ENCODE measurements at places on chromosomes 7 and 10. TPM values are rescaled to one million over a fixed set of nuclear protein-coding genes. Genes with fewer than 3 reads are reported as not detected.

DNA sequence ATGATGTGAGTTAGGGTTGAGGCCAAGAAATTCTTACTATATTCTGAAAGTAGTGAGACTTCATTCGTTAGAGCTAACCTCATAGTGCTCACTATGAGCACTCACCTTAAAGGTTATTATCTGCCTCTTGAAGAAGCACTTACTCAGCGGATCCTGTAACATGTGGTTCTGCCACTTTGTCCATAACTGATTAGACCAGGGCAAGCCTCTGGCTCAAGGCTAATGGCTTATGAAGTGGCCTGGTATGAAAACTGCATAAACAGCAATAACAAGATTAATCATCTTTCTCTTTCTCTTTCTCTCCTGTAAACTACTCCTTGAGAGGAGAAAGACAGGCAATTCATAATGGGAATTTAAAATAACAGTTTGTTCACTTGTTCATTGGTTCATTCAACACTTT, 82.8 kb downstream of the MAPK8 start:
- DNase-seq: no peak

GRCh38 chr10:28570598-28570997, 37.7 kb downstream of the WAC start:
- no peak for DNase-seq

DNA sequence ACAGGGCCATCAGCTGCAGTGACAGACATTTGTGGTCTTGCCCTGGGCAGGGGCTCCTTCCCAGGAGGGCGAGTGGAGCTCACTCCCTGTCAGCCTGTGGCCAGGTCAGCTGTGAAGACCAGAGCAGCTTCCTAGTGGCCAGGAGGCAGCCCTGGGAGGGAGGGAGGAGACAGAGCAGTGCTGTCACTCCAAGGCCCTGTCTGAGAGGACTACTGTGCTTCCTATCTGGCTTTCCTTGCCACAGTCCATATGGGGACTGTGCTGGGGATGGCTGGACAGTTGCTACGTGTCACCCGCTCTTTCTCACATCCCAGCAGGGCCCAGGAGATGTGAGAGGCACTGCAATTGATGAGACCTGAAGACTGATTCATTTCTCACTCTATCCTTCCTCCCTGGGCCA, 15.2 kb upstream of the ADCYAP1R1 start:
- no peak for DNase-seq

DNA sequence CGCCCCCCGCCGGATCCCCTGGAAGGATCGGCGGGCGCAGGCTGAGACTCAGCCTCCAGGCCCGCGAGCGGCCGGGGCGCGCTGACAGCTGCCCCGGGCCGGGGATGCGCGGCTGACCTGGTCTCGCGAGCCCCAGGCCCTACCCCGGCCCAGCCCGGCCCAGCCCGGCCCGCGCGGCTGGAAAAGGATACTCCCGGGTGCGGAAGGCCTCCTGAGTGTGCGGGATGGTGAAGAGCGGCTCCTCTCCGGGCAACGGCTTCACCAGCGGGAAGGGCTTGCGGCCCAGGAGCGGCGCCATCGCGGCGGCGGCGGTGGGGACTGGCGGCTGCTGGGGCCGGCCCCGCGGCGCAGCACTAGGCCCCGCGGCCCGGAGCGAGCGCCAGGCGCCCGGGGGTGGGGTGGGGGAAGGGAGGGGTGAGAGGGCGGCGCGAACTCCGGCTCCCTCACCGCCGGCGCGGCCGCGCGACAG, 423 bp downstream of the BAZ1B start:
- no peak for DNase-seq

GRCh38 chr7:143811-144453, 48.4 kb upstream of the FAM20C start:
- DNase-seq: no peak

The HOXA3 gene
- total RNA-seq: 1.8 TPM

DNA sequence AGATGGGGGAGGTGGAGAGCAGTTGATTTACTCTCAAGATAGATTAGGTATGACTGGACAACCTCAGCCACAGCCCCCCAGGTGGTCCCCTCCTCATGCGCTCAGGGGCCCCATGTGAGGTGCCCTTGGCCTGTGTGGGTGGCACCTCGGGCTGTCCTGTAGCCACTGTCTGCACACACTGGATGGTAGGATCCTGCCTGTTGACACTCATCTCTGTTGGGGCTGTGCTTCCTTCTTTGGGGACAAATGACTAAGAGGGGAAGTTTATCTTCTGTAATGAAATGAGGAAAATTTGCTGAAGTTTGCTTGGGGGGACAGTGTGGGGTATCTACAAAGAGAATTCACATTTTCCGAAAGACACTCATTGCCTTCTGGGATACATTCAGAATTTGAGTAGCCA, 53.6 kb upstream of the ANTXRL start:
- DNase-seq: no peak

The TET1 gene
- total RNA-seq: 1.9 TPM

- peak; percentile 61 for DNase-seq
Measured at GRCh38 chr7:155412416-155413253, 45.3 kb upstream of the EN2 start.

The ADAP1 gene
- total RNA-seq: 3.5 TPM

DNA sequence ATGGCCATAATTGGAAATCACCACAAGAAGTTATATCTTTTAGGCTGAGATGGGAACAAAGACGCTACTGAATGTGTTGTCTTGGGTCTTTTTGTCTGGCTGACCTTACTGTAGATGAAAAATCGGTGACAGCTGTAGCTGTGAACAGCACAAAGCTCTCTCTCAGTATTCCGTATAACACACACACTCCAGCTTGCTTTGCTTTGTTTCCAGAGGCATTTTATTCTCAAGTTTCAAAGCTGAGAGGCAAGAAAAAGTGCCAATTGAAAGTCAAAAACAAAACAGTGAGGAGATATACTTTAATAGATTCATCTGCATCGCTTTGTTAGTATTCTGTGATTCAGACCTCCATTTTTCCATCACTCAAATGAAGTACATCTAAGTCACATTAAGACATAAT, 39.6 kb upstream of the CABCOCO1 start:
- DNase-seq: no peak

DNA sequence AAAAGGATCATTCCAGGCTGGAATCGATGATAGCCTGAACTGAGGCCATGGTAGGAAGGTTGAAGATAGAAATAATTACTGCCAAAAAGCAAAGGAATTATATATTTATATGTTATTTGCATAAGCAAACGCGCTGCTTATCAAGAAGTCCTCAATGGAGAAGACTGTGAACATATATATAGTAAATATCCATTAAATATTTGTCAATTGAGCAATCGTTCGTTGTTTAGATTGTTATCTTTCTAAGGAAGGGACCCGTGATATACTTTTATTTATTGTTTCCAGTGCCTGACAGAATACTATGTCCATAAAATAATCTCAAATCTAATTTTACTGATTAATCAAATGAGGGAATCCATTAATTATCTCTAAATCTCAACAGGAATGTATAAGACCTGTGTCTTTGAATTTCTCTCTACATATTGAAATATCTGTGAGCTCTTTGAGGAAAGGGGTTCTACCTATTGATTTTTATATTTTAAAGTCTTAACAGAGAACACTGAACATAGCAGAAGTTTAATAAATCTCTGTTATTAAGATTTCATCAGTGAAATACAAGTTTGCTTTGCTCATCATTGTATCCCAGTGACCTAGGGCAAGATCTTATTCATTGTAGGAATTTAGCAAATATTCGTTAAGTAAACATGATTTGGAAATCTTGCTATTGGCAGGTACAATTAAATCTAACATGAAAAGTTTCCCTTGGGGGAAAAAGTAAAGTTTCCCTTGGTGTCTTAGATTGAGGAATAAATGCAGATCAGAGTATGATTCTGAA, 12.0 kb upstream of the HERC4 start:
- DNase-seq: no peak

DNA sequence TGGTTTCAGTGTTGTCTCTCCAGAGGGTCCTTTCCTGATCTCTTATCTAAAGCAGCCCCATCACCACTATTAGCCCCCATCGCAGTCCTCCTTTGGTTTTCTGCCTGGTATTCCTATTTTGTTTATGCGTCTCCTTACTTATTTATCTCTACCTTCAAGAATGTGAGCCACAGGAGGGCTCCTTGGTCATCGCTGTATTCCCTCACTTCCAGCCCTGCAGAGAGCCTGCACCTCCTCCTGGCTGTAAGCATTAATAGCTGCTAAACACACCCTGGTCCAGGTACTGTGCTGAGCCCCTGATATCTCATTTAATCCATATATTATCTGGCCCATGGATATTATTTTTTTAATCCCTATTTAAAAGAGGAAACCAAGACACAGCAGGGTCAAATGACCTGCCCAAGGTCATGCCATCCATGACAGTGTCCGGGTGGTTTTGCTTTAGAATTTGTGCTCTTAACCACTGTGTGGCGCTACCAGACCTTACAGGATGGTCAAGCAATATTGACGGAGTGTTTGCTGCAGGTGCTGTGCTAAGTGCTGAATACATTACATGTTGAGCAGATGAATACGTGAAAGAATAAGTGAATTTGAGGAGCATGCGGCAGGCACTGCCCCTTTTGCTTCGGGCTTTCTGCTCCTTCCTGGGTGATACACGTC, 227.2 kb downstream of the ADAM12 start:
- DNase-seq: peak; percentile 48

The ZNF804B gene
- total RNA-seq: not detected

GRCh38 chr10:52040486-52040885, 273.6 kb upstream of the DKK1 start:
- DNase-seq: no peak

The VOPP1 gene
- 88.2 TPM for total RNA-seq

DNA sequence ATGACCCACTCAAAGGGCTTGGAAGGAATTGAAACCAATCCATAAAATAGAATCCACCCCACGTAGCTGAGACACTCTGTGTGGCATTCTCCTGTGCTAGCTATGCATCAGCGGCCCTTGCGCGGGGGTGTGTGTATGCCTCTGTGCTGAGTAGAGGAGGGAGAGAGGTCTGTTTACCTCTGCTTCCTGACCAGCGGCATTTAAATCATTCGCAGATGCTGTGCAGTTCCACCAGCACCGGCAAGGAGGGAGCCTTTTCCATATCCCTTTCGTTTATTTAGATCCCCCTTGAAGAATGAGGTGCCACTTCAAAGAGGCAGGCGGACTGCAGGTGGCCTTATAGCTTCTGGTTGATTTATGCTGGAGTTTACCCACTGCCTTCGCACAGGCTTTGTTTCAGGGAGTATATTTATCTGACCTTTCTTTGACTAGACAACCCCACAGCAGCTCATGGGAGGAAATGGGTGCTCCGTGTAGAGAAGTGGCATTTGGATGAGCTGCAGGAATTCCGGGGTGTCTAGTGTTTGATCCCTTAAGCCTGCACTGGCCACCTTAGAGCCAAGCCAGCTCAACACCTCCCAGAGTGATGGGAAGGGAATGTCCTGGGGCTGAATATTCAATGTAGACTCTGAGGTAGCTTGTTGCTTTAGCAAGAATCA, 11.4 kb downstream of the C10orf53 start:
- no peak for DNase-seq

GRCh38 chr7:98831641-98832221, 38.1 kb downstream of the TMEM130 start:
- DNase-seq: no peak

- DNase-seq: peak; percentile 38
Measured at GRCh38 chr10:79202188-79203013, 133.6 kb downstream of the ZMIZ1 start.

GRCh38 chr7:147731311-147731710, 859.3 kb upstream of the C7orf33 start:
- DNase-seq: no peak

The EGR2 gene
- total RNA-seq: not detected

The CYP3A4 gene
- not detected for total RNA-seq

The FMC1 gene
- 13.6 TPM for total RNA-seq

GRCh38 chr7:96284835-96285234, 37.1 kb downstream of the SLC25A13 start:
- no peak for DNase-seq

- DNase-seq: no peak
Measured at GRCh38 chr7:35037211-35037525, at the start of gene DPY19L1. DPY19L1 (minus strand) TSS chr7:35037485; CDS start chr7:35037394, 91 bp downstream.

DNA sequence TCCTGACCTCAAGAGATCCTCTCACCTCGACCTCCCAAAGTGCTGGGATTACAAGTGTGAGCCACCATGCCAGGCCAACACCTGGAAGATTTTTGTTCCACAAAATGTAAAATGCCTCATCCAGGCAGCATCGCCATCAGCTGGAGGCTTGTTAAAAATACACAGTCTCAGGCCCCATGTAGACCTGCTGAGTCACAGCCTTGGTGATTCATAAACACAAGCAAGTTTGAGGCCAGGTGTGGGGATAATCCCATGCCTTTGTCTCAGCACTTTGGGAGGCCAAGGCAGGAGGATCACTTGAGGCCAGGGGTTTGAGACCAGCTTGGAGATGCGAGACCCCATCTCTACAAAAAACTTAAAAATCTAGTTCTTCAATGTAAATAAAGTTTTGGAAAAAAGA, 49.1 kb upstream of the FOXK1 start:
- DNase-seq: peak; percentile 56

GRCh38 chr7:82036146-82036886, 266.5 kb upstream of the HGF start:
- DNase-seq: no peak

DNA sequence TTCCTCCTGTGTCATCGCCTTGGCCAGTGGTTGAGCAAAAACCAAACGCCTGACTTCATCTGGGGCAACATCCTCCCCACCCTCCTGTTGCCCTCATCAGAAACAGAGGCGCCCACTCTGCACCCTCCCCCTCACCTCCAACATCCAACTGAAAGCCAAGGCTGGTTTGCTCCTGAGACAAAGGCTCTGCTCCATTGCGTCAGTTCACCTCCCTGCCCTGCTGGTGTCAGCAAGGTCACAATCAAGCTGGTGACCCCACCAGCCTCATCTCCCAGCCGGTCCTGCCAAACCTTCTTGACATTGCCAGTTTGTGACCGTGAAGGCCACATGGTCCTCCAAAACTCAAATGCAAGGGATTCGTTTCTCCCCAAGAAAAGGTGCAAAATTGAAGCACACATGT, 131.7 kb upstream of the ADAM12 start:
- no peak for DNase-seq

DNA sequence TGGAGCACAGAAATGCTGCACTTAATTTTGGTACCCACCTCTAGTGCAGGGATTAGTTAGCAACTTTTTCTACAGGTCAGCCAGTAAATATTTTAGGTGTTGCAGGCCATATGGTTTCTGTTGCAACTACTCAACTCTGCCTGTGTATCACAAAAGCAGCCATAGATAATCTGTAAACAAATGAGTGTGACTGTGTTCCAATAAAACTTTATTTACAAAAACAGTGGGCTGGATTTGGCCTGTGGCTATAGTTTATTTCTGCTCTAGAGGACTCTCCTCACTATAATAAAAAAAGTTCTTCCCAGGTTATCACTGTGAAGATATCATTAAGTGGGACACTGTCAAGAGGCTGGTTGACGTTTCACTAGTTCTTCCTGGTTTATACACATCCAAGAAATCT, 65.8 kb downstream of the DNAJC12 start:
- DNase-seq: no peak

GRCh38 chr10:75302029-75302428, 66.3 kb upstream of the COMTD1 start:
- DNase-seq: no peak

DNA sequence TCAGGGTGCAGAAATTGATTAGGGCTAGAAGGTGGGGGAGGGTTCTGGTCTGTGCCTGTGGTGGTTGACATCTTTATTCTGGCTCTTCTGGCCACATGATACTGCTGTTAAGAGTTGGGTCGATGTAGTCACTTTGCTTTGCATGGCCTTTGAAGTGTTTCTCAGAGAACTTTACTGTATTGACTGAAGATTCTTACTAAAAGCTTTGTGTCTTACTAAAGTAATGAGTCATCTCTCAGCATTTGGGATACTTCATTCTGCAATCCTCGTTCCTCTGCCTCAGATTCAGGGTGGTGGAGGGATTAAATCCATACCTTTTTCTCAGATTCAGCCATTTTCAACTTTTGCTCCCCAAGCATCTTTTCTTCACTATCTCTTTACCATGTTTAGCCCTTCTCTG, 38.6 kb downstream of the STEAP4 start:
- DNase-seq: no peak

The HOXA6 gene
- not detected for total RNA-seq

The LRRC4 gene
- 0.34 TPM for total RNA-seq

The NUDT13 gene
- 0.31 TPM for total RNA-seq

Data from SJSA1 (cell line).